Cerebellar cortex (tissue), 1 donor: ENCODE measurements at places on chromosomes 7 and 10.

GRCh38 chr10:33416691-33417090 lies 82.2 kb upstream of the NRP1 start:
- no peak for DNase-seq

- DNase-seq, result peak; percentile 80
These were observed 31.3 kb downstream of the PLAC9 start for GRCh38 chr10:80163741-80164341.

DNA sequence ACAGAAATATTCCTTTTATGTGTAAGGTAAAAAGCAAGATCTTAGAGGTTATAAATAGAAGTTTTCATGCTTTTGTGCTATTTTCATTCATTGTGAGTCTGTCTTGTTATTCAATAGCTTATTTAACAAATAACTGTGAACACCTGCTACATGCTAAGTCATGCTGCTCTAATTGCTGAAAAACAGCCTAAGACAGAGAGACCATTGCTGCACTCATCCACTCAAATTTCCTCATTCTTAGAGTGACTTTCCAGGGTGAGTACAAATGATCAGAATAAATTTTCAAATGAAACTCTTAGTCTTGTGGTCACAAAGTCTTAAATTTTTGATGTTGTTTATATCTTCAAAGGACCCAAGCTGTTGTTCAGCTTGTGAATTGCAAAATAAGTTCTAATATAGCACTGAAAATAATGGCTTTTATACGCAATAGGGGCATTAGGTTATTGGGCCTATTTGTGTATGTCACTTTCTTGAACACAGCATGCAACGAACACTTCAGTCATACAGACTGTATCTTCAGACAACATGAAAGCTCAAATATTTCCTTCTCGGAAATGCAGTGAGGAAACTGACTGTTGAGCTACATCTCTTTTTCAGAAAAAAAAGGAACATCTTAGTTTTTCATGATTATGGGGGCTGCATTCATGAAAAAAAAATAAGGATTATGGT lies 247.9 kb upstream of the PCDH15 start:
- DNase-seq, result no peak

GRCh38 chr10:90306187-90306586 lies 551.7 kb downstream of the HTR7 start:
- no peak for DNase-seq

GRCh38 chr7:131327049-131327625 lies 539 bp upstream of the MKLN1 start:
- DNase-seq, result peak; percentile 81
